ENCODE measurements at places on chromosomes 2 and 18.

- peak; percentile 66 for DNase-seq
These were observed 66.7 kb downstream of the PDE1A start for GRCh38 chr2:182359990-182360662.

DNA sequence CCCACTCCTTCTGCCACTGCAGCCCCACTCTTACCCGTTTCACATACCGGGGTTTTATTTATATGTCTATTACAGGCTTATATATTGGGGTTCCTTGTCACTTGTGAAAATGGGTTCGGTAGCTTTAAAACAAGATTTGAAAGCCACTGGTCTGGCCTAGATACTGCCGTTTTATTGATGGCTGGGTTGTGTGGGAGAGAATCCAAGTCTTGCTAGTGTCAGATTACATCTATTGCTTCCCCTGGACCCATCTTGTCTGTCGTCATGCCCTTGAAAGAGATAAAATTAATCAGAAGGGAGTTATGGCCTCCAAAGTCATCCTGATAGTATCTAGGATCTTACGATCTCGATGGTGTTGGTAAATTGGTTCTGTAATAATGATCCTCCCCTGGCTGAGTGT lies 79.4 kb downstream of the EIPR1 start:
- no peak for DNase-seq

GRCh38 chr2:25184254-25184653 lies 15.9 kb upstream of the POMC start:
- no peak for DNase-seq

- no peak for DNase-seq
These were observed 786.0 kb upstream of the ZEB2 start for GRCh38 chr2:145305889-145306288.

DNA sequence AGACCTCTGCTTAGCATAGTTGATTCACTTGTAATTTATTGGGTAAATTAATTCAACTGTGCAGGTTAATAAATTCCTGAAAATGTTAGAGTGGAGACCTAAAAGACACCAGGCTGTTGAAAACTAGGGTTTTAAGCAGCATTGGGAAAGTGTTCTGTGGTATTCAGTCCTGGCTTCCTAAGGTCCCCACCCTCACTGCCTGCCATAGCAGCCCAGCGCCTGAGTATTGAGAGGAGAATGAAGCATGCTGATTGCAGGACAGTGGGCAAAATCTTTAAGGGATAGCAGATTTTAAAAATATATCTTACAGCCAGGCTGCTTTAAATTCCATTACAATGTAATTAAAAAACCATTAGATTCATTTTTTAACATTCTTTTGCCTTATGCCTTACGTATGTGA lies 20.6 kb downstream of the MEIS1 start:
- no peak for DNase-seq

DNA sequence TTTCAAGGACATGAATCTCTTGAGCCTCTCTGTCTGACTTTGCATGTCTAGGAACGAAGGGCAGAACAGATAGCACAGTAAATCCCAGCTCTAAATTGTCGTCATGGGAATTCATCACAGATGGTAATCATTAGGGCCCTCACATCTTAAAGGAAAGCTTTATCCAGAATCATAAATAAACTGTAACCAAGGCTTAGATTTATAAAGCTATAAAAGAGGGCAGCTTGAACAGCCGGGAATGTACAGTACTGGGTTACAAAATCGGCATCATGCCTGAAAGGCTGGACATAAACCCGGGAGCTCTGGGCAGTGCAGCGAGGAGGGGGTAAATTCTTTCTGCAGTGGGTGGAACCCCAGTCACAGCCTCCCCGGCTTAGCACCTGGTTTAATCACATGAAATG lies 144.4 kb downstream of the GFPT1 start:
- no peak for DNase-seq

GRCh38 chr2:240372101-240372500 lies 63.4 kb upstream of the GPC1 start:
- DNase-seq: no peak

DNA sequence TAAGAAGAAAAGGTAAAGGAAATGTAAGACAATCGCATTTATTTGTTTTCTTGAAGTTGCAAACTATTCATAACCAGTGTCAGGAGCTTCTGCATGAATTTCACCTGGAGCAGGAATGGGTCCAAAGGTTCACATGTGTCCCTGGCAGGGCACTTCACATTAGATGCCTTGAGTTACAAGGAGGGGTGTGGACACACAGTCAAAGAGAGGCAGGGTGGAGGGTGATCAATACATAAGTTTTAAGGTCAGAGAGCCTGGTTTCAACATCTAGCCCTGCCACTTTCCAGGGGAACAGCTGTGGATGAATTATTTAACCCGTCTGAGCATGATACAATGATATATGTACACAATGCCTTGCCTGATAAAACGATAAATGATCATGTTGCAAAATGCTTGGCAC lies 321.4 kb downstream of the CYP26B1 start:
- DNase-seq: no peak

DNA sequence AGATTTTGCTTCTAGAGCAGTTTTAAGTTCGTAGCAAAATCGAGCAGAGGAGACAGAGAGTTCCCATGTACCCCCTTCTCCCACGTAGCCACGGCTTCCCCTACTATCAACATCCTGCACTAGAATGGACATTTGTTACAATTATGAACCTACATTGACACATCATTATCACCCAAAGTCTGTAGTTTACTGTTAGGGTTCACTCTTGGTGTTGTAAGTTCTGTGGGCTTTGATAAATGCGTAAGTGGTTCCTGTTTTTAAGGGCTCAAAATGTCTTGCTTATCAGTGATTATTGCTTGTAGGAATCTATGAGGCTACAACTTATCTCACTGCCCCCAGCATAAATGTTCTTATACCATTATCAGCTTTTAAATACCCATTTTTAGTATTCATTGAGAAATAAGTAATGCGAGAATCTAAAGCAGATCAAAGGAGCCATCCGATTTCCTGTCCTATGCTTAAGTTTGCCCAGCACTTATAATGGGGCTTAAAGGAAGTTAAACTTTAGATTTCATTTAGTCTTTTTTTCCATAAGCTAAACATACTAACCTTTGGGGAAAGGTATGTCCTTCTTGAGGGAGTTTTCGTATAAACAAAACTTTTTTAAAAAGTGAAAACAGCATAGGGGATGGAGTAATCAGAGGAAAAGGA lies 118.7 kb downstream of the HAUS1 start:
- no peak for DNase-seq

- DNase-seq: no peak
These were observed 821.1 kb downstream of the TRIB2 start for GRCh38 chr2:13537771-13538349.

- DNase-seq: no peak
These were observed 42.1 kb downstream of the ROCK1 start for GRCh38 chr18:21069468-21069867.

GRCh38 chr18:35443434-35443833 lies 54.3 kb downstream of the INO80C start:
- no peak for DNase-seq

- DNase-seq: no peak
These were observed 145.4 kb upstream of the SATB2 start for GRCh38 chr2:199602896-199603717.

- no peak for DNase-seq
These were observed 202.7 kb downstream of the CYRIA start for GRCh38 chr2:16462958-16463357.

DNA sequence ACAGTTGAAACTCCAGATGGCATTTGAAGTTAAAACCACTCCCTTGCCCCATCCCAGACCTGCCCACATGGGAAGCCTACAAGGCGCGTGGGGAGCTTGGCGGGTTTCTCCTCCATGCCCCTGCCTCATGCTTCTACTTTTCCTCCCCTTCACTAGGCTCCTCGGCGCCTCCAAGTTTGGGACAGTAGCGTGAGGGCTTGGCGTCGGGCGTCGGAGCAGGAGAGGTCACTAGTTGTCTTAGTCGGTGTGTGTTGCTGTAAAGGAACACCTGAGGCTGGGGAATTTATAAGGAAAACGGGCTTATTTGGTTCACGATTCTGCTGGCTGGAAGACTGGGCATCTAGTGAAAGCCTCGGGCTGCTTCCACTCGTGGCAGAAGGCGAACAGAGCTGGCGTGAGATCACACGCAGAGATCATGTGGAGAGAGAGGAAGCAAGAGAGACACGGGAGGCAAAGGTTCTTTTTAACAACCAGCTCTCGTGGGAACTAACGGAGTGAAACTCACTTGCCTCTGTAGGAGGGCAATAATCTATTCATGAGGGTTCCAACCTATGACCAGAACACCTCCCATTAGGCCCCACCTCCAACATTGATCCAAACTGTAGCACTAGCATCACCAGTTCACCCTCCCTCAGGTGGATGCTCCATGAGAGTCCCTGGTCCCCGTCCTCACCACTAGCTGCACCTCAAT lies 25.3 kb downstream of the ITM2C start:
- DNase-seq: no peak

- no peak for DNase-seq
These were observed 125.5 kb downstream of the MC4R start for GRCh38 chr18:60247103-60247502.

Measured in kidney glomerular epithelial cell (primary cell).